ENCODE measurements at places on chromosomes 4 and X.

GRCh38 chr4:139243448-139244365, 36.3 kb downstream of the MGARP start:
- DNase-seq, result peak; percentile 4

- DNase-seq, result no peak
Observed at GRCh38 chrX:12570859-12571501, 220.2 kb upstream of the PRPS2 start.

DNA sequence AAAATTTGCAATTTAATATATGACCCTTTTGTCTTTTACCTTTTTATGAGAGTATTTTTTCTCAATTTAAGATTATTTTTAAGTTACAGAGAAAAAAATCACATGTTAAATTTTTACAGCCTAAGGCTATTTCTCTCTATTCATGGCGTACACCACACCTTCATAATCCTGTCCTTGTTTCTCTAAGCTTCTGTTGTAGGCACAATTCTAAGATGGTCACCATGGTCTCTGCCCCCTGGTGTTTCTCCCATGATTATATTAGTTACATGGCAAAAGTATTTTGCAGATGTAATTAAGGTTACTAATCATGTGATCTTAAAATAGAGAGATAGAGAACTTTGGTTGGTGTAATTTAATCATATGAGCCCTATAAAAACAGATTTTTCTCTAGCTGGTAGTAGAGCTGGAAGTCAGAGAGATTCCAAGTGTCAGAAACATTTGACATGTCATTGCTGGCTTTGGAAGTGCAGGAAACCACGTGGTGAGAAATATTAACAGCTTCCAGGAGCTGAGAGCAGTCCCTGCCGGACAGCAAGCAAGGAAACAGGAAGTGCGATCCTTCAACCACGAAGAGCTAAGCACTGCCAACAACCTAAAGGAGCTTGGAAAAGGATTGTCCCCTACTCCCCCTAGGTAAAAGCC, 89.8 kb downstream of the EIF4E start:
- DNase-seq, result no peak

- DNase-seq, result no peak
Observed at GRCh38 chrX:140503714-140504351, 1.0 kb downstream of the SOX3 start.

DNA sequence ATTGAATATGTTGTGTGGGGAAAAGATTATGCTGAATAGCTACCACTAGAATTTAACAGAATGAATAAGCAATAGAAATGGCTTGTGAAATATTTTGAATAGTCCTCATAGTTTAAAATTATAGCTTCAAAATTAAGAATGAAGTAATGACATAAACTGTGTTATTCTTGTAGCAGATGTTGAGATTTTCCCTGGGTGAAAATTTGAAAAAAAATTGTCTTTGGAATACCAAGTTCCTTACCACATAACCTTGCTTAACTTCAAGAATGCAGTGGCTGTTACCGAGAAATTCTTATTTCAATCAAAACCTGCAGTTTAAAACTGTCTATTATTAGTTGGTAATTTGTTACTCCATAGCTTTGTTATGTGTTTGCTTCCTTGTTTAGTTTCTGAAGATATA, 1268.6 kb downstream of the RAPGEF2 start:
- DNase-seq, result no peak

GRCh38 chr4:39636531-39637184, 2.0 kb downstream of the SMIM14 start:
- no peak for DNase-seq

DNA sequence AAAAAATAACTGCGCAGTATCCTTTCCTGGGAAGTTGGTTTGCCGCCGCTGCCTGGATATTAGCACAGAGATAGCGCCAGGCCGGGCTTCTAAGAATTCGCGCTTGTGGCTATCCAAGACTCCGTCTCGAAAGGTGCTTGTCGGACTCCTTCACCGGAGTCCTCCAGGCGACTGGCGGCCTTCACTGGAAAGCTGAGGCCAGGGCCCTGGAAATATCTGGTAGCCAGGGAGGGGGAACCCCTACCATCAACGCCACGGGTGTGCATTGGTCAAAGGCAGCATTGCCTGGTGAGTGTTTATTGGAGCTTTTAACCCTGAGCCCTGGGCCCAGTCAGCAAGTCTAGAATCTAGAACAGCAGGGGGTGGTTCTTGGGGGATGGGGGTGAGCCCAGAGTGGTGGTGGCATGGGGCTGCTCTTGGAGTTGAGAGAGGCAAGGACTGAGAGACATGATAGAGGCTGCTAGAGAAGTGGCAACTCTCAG, 577 bp upstream of the PIM2 start:
- DNase-seq, result no peak

DNA sequence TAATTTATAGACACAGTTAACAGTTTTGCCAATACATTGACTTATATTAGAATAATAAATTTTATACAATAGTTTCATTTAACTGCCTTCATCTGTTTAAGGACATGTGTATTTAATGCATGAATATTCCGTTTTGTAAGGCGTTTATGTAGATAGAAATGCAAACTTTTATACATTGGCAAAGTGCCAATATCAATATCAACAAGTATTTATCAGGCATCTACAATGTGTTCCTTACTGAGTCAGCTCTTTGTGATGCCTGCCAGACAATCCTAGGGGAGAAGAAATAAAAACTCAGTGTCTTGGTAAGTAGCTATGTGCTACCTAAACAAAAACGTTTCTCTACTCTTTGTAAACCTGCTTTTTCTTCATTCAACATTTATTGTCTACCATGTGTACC, 1142.2 kb downstream of the C4orf33 start:
- no peak for DNase-seq

DNA sequence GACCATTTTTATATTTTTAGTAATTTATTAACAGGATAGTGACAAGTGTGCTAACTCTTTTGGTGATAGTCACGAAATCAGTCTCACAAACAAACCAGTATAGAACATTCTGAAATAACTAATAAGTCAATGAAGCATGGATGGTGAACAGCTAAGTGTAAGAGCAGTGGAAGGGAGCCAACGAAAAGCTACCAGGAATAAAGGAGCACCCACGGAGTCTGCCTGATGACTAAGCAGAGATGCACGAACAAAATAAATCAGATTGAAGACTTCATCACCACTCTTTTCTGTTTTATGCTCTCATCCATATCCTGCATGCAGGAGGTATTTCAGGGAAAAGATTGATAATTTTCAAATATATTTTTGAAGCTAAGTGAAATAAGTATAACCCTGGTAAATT, 891.1 kb upstream of the HS3ST1 start:
- DNase-seq, result no peak

DNA sequence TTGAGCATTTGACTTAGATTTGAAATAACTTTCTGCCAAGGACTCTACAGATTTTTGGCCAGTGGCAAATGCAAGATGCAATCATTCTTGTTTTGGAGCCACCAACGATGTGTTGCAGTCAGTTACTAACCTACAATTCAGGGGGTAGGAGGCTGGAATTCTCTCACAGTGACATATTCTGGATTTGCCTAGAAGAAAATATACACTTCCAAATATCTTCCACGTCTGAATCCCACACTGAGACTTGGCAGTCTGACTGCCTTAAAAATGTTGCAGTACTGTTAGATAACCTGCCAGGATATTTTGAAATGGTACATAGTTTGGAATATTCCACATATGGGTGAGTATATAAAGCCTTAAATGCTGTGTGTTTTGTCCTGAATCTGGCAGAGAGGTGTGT, 27.6 kb upstream of the AGTR2 start:
- DNase-seq, result no peak

GRCh38 chrX:87808576-87809243, 291.1 kb downstream of the KLHL4 start:
- no peak for DNase-seq

Data from NCI-H2171 treated with DMSO at 0.1 percent for 48 hours (cell line).